ENCODE measurements at places on chromosomes 5 and 9.

GRCh38 chr9:83639266-83639665, 16.3 kb downstream of the IDNK start:
- no peak for DNase-seq

DNA sequence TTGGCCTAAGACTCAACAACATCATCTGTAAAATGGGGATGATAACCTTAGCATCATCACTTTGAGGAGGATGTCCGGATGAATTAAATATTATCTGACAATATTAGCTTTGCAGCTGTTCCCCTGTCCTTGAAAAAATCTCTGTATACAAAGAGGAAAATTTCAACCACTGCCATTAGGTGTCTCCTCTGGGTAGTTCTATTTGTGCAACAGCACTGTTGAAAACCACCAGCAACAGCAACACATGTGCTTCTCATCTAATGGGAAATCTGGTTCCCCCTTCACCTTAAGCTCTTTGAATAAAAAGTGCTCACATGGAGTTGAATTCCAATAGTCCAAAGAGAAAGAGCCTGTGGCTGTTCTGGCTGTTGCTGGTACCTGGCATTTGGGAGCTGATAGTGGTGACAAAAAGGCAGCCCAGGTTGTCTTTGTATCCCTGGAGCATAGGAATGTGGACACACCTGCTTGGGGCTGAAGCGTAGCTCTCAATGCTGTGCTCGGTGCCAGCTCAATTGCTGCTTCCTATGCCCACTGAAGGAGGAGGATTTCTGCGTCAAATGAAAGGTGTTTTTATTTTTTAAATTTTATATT, 322.1 kb upstream of the MSX2 start:
- no peak for DNase-seq

- DNase-seq = no peak
Observed at GRCh38 chr5:142000704-142001484, 11.9 kb downstream of the GNPDA1 start.

DNA sequence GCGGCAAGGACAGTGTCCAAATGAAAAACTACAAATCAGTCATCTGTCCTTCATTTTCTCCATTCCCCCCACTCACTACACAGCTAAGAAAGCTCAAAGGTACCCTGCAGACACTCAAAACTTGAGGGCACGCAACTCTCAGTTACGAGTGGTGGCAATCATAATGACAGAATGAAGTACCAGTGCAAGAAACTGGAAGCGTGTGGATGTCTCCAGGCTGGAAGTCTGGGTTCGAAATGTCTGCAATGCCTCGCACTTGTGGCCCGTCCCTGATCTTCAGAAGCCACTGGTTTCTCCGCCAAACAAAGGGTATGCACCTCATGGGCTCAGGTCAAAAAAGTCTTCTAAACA, 597 bp upstream of the CENPH start:
- DNase-seq = no peak

GRCh38 chr5:96703384-96703920, 41.3 kb downstream of the CAST start:
- peak; percentile 69 for DNase-seq

DNA sequence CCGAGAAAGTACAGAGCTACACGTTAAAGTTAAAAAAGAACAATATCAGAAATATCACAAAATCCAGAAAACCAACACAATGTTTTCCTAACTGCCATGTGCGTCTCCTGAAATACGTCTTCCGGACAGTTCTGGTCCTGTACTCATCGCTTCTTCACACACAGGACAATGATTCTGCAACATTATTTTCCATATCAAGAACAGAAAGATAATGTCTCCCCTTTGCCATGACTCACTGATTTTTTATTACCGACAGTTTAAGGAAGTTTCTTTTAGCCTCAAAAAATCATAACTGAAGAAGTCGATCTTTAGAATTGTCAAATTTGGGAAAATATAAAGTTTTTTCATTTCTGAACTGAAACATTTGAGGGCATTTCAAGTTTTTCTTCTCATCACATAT, 2.5 kb downstream of the TBC1D9B start:
- DNase-seq = no peak

- DNase-seq = no peak
Observed at GRCh38 chr9:107894572-107895261, 405.1 kb upstream of the KLF4 start.

GRCh38 chr9:75965231-75965630, 74.8 kb downstream of the PCSK5 start:
- DNase-seq = no peak

DNA sequence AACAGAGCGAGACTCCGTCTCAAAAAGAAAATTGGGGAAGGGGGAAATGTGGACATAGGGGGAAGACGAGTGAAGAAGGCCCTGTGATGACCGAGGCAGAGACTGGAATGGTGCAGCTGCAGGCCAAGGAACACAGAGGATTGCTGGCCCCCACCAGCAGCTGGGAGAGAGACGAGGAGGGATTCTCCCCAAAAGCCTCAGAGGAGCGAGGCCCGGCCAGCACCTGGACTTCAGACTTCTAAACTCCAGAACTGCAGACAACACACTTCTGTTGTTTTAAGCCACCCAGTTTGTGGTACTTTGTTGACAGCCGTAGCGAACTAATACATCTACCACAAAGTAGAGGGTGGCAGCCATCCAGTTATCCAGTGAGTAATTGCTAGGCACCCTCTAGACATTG, 124.6 kb downstream of the ATPSCKMT start:
- no peak for DNase-seq

- no peak for DNase-seq
Observed at GRCh38 chr9:74407166-74407565, 90.0 kb upstream of the RORB start.

GRCh38 chr5:6392561-6392960, 14.2 kb upstream of the MED10 start:
- DNase-seq = no peak

- no peak for DNase-seq
Observed at GRCh38 chr9:127149010-127149409, 26.6 kb upstream of the ANGPTL2 start.

DNA sequence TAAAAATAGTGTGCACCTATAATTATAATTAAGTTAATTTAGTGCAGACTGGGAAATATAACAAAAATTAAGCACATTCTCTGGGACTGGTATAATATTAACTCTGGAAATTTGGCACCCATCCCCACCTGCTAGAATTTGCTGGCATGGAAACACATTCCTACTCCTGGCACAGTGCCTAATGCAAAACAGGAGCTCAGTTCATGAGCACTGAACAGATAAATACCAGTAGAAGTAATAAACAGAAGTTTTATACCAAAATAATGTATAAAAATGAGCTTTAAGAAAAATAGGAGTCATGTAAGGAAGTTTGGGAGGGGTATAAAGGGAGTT, 23.7 kb upstream of the NPR3 start:
- DNase-seq = no peak

- no peak for DNase-seq
Observed at GRCh38 chr5:86500947-86501346, 116.8 kb upstream of the COX7C start.

DNA sequence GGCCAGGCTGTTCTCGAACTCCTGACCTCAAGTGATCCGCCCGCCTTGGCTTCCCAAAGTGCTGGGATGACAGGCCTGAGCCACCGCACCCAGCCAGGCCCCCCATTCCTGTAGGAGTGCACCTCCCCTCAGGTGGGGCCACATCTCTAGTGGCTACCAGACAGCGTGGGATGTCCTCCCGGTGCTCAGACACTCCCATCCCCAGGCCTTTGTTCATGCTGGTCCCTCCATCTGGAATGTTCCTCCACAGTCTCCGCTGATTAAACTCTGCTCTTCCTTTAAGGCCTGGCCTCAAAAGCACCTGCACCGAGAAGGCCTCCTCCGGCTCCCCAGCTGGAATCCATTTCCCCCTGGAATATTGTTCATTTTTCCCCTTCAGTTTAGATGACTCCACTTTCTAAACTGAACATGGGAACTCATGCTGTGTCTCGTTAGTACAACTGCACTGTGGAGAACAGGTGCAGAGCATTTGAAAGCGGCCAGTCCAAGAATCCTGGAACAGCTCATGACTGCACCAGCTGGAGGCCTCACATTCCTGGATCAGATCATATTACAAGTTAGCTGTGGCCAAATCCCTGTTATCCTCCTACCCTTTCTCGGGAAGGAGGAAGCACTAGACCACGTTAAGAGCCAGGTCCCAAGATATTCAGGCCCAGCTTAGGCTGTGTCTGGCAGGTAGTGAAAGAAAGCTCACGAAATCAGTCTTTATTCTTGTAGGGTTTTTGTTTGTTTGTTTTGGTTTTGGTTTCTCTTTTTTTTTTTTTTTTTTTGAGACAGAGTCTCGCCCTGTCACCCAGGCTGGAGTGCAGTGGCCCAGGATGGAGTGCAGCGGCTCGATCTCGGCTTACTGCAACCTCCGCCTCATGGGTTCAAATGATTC, 10.8 kb upstream of the PRRC2B start:
- DNase-seq = no peak

DNA sequence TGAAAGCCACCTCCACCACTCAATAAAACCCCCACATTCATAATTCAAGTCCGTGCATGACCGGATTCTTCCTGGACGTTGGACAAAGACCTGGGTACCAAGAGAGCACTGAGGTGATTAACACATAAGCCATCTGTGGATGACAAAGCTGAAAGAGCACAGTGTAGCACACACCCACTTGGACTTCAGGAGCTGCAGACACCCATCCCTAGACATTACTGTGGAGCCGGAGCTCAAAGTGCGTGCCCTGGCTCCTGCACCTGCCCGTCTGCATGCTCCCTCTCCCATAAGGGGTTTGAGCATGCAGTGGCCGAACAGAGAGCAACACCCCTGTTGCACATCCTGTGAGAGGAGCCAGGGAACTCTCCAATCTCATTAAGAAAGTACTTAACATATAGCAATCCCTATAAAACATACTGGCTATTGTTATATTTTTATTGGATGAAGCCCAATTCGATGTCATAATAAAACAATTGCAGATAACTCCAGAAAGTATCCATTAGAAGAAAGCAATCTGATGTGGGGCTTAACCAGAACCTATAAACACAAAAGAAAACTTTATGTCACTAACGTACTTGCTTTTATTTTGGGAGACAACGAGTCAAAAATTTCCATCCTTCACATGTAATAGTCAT, 1174.2 kb upstream of the C9orf72 start:
- no peak for DNase-seq

- DNase-seq = no peak
Observed at GRCh38 chr9:110334183-110334582, 3.5 kb downstream of the TXNDC8 start.

- DNase-seq = no peak
Observed at GRCh38 chr5:130715541-130715940, 449.5 kb downstream of the HINT1 start.

DNA sequence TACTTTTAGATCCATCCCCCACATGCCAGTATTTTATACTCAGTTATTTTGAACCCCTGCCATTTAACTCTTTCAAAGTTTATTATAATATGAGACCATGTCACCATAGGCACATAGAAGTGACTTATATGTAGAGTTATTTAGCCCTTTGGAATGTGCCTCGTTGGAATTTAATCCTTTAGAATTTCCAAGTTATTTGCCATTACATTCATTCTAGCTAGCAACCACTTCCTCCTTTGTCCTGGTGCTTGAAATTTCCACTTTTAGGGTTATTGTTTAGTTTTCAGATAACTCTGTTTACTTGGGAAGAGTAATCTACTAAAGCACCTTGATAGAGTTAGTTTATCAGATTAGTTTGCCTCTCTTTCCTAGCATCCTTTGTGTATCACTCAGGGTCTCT, 82.8 kb upstream of the TLE1 start:
- DNase-seq = no peak

- no peak for DNase-seq
Observed at GRCh38 chr9:71928806-71929205, 17.4 kb downstream of the C9orf85 start.

DNA sequence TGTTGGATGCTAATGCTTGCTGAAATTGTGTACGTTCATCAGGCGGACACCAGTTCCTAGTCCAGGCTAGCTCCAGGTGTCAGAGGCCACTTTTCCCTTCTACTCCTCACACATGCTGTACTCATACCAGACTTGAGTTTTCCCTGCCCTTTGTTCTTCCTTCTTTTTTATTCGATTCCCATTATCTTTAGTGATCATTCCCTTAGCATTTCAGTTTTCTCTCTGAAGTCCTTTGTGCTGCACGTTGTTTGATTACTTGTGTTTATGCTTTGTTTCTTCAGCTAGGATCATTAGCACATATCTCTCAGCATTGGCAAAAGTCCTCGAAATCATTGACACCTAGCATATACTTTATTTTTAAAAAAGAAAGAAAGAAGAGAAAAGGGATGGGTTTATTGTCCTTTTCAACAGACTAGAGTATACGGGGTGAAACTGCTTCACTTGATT, 409 bp upstream of the COX7C start:
- DNase-seq = no peak

GRCh38 chr9:131214876-131215275, 61.4 kb downstream of the FAM78A start:
- DNase-seq = no peak

DNA sequence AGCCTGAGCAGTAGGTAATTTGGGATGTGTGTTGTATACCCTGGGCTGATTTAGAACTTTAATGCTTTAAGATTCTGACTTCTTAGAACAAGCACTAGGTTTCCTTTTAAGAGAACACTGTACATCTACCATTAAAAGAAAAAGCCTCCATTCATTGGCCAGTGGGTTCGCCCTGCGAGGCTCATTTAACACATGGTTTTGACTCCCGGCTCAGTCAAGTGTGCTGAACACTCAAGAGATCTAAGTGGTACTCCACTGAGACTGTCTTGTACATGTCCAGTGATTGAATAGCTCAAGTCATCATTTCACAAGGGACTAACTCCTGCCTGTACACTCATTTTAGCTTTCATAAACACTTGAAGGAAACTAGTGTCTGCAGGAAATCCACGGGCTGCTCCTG, 3.9 kb downstream of the FUBP3 start:
- no peak for DNase-seq

DNA sequence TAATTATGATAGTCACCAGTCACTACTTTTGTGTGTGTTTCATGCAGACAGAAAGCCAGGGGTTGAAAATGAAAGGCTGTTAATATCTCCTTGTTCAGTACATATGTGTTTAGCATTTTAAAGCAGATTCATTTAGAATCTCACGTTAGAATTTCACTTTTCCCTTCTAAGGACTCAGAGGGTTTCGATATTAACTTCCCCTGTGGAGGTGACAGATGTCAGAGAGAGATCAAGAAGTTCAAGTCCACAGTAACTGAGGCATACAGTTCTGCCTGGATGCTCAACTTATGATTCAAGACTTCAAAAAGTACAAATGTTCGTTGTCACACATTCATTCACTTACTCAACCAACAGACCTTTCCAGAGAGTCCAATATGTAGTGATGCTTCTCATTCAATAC, 251.1 kb downstream of the EBF1 start:
- DNase-seq = no peak

DNA sequence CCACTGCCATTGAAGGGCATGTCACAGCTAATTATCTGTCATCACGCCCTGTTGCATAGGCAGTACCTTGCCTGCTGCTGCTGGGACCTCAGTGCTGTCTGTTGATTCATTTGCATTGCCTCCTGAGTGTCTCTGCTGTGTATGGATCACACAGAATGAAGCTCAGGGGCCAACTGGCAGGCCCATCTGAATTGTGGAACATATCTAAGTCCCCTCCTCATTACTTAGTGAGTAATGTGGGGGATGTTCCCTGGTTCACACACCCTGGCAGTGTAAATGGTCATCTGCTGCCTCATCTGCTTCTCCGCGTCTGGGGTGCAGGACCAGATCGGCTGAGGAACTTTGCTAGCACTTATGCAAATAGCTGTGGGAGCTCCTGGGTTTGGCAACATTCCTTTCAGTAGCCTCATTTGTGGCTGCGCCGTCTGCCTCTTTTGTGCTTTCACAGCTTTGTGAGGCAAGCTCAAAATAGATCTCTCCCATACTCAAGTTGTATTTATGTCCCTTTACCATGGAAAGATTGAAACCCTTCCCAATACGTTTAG, 25.4 kb downstream of the TYRP1 start:
- DNase-seq = no peak

Data from stimulated activated naive CD4-positive, alpha-beta T cell treated with Interleukin-2 at 50 U/mL for 16 hours (primary cell).